ENCODE measurements at places on chromosomes 1 and 21. TPM values are rescaled to one million over a fixed set of nuclear protein-coding genes. Genes with fewer than 3 reads are reported as not detected.

RHBDL2 gene
- 1.5 TPM for polyA plus RNA-seq

SORT1 gene
- polyA plus RNA-seq, result 49.7 TPM

SLAMF9 gene
- polyA plus RNA-seq, result not detected

GPR25 gene
- not detected for polyA plus RNA-seq

MRPS14 gene
- 46.3 TPM for polyA plus RNA-seq

RCAN3 gene
- polyA plus RNA-seq, result 7.6 TPM

MMEL1 gene
- 5.0 TPM for polyA plus RNA-seq

ITGB2 gene
- 11.7 TPM for polyA plus RNA-seq

GJB3 gene
- not detected for polyA plus RNA-seq

GCLM gene
- polyA plus RNA-seq, result 13.5 TPM

MIA3 gene
- 95.5 TPM for polyA plus RNA-seq

SLAMF7 gene
- polyA plus RNA-seq, result 1.3 TPM

TCEA3 gene
- 15.2 TPM for polyA plus RNA-seq

NEXN gene
- polyA plus RNA-seq, result 43.2 TPM

LCE1E gene
- not detected for polyA plus RNA-seq

SOAT1 gene
- 32.4 TPM for polyA plus RNA-seq
